Peyer's patch (tissue), 4 donors: ENCODE measurements at places on chromosomes 6 and 20. TPM values are rescaled to one million over a fixed set of nuclear protein-coding genes. Genes with fewer than 3 reads are reported as not detected.

GRCh38 chr6:2263896-2264295 is 18.5 kb upstream of the GMDS start:
- DNase-seq: no peak

DNA sequence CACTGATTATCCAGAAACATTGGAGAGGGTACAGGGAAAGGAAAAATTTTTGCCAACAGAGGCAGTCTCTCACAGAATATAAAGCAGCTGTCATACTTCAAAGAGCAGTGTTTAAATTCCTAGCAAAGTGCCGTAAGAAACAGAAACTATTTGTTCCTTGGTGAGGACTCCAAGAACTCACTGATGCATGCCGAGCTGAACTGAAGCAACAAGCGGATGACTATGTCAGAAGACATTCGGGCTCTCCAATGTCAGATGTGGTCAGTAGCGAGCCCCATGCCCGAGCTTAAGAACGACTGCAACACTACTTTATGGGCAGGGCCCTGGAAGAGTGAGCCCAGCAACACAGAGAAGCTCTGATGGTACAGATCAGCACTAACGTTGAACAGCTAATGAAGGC is 54.7 kb downstream of the OR2B6 start:
- no peak for DNase-seq

DNA sequence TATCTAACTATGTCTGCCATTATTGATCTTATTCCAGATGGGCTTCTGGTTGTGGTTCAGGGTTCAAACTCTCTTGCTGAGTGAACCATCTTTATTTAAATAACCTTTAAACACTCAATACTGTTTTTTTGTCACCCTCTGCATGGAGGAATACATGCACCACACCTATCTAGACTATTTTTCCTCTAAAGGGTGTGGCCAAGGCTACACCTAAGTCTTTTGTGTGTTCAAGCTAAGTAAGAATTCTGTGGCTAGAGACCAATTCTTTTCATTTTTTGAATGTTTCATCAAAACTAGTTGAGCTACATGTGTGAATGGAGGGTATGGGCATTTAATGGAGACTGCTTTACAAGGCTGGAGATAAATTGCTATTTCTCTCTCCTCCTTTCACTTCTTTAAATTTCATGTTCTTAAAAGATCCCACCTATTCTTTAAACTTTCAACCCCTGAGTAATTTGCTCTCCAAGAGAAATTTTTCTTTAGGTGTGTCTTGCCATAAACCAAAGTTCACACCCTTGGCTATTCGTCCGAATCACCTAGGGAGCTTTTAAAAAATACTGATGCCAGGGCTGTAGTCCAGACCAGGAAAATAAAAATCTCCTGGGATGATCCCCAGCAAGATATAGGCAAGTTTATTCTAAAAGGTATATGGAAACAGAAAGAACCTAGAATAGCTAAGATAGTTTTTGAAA is 24.8 kb upstream of the MBOAT1 start:
- DNase-seq: no peak

MRAP2 gene
- 7.4 TPM for total RNA-seq

- no peak for DNase-seq
Observed at GRCh38 chr6:22306741-22307466, 10.1 kb upstream of the PRL start.

DNA sequence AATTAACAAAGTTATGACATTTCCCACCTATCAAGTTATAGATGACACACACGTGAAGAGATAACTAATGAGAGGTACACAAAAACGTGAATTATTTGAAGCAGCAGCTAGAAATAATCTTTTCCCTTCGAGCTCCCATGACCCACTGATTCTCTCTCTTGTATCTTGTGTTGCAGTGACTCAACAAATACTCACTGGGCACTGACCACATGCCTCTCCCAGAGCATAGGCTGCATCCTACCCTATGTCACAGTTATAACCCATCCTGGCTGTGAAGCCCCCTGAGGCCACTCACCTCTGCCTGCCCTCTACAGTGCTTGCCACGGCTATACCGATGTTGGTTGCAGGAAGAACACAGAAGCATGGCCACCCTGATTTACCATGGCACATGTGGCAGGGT is 91.8 kb downstream of the INSM1 start:
- DNase-seq: no peak

RAD21L1 gene
- total RNA-seq: not detected

DNA sequence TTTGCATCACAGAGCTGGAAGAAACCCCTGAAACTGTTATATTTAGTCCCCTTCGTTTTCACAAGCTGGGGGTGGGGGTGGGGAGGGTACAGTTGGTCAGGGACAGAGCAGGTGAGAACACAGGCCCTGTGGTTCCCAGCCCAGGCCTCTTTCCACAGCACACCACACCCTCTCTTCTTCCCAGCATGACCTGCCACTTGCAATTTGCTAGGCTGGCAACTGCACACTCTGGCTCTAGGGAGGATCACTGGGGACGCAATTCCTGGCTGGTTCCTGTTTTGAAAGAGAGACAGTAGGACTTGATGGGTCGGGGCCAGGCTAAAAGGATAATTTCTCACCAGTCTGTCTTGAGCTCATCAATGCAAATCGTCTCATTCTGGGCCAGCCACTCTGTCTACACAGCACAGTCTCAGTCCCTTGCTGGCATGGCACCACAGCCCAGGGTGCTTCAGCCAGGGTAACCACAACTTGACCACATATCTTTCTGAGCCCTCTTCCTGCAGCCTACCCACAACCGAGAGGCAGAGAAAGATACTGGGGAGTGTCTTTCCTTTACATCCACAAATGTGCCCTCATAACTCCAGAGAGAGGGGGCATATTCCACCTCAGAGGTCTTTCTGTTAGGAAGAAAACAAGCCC is 41.7 kb upstream of the EMILIN3 start:
- DNase-seq: no peak

DNA sequence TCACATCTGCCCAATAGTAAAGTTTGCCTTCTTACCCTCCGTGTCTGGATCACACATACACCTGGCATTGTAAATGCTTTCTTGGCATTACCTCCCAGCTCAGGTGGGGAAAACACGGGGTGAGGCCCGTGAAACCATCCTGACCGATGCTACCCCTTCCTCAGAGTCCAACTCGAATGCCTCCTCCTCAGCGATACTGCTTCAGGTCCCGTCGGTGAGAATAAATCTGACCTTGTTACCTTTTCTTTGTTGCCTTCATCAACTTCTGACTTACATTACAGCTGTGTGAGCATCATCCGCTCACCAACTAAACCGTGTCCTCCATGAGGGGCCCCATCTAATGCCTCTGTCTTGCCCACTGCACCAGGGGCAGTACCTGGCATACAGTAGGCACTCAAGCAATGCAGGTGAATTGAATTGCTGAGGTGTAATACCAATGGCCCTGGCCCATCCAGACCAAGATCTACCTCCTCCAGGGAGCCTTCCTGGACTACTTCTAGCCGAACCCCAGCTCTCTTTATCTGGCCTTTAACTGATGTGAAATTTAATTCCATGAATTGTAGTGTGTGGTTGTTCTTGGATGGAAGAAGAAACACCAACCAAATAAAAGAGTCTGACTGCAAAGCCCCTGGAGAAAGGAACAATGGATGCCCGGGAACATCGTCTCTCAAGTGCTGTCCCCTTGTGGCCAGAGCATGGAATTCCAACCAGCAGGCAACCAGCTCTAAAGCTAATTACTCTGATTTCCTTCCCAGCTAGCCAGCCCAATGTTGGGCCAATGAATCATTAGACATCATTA is 141.5 kb downstream of the ANKRD60 start:
- no peak for DNase-seq

TMEM244 gene
- not detected for total RNA-seq

DNA sequence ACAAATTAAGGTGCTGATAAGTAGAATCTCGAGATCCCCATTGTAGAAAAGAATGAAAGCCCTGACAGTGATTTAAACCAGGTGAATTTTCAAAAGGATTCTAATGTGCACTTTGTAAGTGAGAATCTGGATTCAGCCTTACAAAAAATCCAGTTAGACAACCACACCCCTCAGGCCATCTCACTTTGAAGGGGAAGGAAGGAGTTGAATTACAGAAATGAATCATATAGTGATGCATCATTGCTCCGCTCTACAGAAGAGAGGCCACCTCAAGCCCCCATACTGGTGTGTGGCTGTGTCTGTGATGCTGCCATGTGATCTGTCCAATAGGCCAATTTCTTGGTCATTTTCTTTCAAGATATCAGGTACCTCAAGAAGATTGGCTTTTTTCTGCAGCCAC is 85.5 kb upstream of the NT5E start:
- no peak for DNase-seq

DNA sequence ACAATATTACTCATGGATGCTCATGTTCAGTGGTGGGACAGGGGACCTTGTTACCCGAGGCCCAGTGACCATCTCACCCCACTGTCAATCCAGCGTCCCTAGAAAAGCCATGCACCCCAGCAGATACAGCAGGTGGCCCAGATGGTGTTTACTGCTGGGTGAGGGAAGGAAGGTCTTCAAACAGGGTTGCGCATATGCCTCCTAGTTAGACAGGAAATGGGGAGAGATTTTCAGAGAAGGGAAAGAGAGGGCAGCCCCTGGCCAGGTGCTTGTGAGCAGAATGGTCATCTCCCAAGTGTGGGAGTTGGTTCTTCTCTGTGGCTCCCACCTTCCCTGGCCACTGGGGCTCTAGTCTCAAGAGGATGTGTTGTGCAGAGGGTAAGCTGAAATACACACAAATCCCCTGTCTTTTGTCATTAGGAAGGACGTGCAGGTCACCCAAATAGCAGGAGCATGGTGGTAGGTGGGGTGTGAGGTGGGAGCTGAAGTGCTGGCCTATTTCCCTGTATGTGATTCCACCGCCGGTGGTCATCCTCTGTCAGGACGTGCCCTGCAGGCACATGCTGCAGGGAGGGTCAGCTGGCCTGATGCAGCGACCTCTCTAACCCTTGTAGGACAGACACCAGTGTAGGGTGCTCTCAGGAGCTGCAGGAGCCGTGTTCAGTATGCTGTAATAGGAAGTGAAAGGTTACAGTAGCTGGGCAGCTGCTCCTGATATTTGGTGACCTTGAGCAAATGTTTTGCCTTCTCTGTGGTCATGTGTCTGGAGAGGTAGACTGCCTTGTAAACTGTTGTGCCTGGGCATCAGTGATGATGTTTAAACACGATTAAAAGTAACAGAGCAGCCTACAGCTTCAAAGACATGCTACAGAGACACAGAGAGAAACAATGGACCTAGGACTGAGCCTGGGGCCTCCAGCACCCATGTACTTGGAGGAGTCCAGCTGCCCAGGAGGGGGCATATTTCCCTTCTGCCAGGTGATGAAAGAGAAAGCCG is 3.2 kb upstream of the CST3 start:
- DNase-seq: no peak

GRCh38 chr6:12967686-12968085 is 251.1 kb downstream of the PHACTR1 start:
- DNase-seq: no peak

TBC1D22B gene
- 12.4 TPM for total RNA-seq

DNA sequence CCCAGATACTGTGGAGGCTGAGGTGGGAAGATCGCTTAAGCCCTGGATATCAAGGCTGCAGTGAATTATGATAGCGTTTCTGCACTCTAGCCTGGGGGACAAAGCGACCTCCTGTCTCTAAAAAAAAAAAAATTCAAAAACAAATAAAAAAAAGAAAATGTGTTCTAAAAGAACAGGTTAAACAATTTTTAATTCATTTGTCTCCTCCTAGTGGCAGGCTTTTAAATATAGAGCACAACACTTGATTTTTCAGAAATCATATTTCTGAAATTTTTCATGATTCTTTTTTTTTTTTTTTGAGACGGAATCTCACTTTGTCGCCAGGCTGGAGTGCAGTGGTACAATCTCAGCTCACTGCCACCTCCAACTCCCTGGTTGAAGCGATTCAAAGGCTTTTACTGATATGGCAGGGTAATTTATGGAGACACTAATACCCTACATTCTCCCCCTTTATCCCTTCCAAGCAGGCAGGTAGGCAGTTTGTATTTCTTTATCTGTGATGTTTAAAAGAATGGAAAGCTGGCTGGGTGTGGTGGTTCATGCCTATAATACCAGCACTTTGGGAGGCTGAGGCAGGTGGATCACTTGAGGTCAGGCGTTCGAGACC is 8.7 kb upstream of the GTF3C6 start:
- no peak for DNase-seq

- DNase-seq: no peak
Observed at GRCh38 chr20:20019123-20019522, 2.0 kb downstream of the NAA20 start.

- DNase-seq: peak; percentile 71
Observed at GRCh38 chr6:41519305-41519744, 26.9 kb upstream of the FOXP4 start.

DNA sequence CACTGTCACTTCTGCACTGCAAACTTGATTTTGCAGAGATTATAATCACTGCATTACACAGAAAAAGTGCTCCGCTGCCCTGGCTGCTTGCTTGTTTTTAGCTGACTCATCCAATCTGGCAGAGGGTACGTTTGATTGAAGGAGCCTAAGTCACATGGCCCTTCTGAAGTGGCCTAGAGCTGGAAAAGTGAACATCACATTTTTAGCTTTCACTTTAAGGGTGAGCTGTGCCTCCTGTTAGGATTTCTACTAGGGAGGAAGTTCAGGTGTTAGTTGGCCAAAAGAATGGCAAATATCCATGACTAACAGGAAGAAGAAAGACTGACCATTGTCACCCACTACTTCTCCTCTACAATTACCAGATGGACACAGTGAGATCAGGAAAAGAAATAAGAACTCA is 889.1 kb upstream of the MAP3K7 start:
- no peak for DNase-seq

DNA sequence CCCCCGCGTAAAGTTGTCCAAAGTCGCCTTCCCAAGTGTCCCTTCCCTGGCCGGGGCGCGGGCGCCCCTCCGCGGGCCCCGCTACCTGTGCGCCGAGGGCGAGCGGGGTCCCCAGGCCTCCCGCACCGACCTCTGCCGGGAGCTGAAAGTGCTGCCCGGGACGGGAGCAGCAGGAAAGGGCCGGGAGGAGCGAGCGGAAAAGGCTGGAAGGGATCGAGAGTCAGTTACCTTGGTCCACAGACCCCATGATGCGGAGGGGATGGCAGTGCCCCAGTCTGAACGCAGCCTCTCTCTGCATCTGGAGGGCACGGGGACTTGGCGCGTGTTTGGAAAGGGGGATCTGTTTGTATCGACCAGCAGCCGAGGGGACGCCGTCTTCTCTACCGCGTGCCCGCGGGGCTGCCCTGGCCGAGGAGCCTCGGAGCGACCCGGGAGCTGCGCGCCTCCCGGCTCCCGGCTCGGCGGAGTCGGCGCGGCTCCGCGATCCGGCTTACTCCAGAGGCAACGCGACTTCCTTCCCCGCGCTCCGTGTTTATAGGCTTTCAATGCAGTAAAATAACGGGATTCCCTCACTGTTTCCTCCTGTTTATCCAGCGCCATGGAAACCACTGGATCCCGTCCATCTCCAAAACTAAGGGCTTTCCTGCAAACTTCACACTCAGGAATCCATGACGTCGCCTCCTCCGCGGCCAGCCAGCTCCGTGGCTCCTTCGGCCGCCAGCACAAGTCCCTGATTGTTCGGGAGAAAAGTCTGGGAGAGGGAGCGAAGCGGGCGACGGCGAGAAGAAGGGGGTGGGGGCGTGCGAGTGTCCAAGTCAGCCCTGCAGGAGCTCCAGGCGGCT is 20.0 kb upstream of the NFATC2 start:
- DNase-seq: peak; percentile 78

TSHZ2 gene
- 57.8 TPM for total RNA-seq

- no peak for DNase-seq
Observed at GRCh38 chr20:44025756-44026155, 111.1 kb downstream of the TOX2 start.

APOBEC2 gene
- not detected for total RNA-seq

HLA-DRB1 gene
- total RNA-seq: 49.8 TPM
